HFFc6 (cell line): ENCODE measurements at places on chromosomes 4 and X. TPM values are rescaled to one million over a fixed set of nuclear protein-coding genes. Genes with fewer than 3 reads are reported as not detected.
A peak's percentile ranks its signal among the peaks of the same experiment; 100 is the strongest.

- H3K27me3 ChIP-seq = peaks cover 6% of the 10 kb centered on the region
- no peak overlapping the region for H3K4me3 ChIP-seq
- peaks cover 51% of the 10 kb centered on the region for H3K36me3 ChIP-seq
- peak overlapping the region; percentile 97 for H3K27ac ChIP-seq
- peaks cover 73% of the 10 kb centered on the region for H3K4me1 ChIP-seq
- no peak for DNase-seq
These were observed 43.5 kb downstream of the EVC start for GRCh38 chr4:5754529-5754881.

GRCh38 chr4:20592013-20592412 lies 108.2 kb upstream of the PACRGL start:
- peaks cover 16% of the 10 kb centered on the region for H3K4me1 ChIP-seq
- H3K27ac ChIP-seq = peak overlapping the region; percentile 36
- no peak overlapping the region for H3K4me3 ChIP-seq
- H3K27me3 ChIP-seq = no peaks in the 10 kb centered on the region; the same call in 1 of the 2 replicates
- no peak for DNase-seq
- H3K36me3 ChIP-seq = peaks cover 23% of the 10 kb centered on the region

GRCh38 chr4:97028785-97029184 lies 1114.5 kb downstream of the STPG2 start:
- H3K4me1 ChIP-seq = no peaks in the 10 kb centered on the region
- no peaks in the 10 kb centered on the region for H3K36me3 ChIP-seq
- H3K27me3 ChIP-seq = no peaks in the 10 kb centered on the region
- no peak for DNase-seq
- no peak overlapping the region for H3K4me3 ChIP-seq

- no peaks in the 10 kb centered on the region; the same call in 1 of the 2 replicates for H3K36me3 ChIP-seq
- no peak overlapping the region for H3K4me3 ChIP-seq
- H3K27me3 ChIP-seq = no peaks in the 10 kb centered on the region
- peaks cover 12% of the 10 kb centered on the region for H3K4me1 ChIP-seq
- H3K27ac ChIP-seq = no peak overlapping the region
- no peak for DNase-seq
These were observed 109.3 kb upstream of the TBC1D9 start for GRCh38 chr4:140865253-140866217.

GRCh38 chr4:24174602-24175001 lies 284.8 kb upstream of the PPARGC1A start:
- H3K4me1 ChIP-seq = no peaks in the 10 kb centered on the region
- no peaks in the 10 kb centered on the region; the same call in 1 of the 2 replicates for H3K27me3 ChIP-seq
- no peak overlapping the region for H3K27ac ChIP-seq
- DNase-seq = no peak
- no peaks in the 10 kb centered on the region; the same call in 1 of the 2 replicates for H3K36me3 ChIP-seq

- no peak overlapping the region for H3K27ac ChIP-seq
- no peak for DNase-seq
- H3K4me3 ChIP-seq = no peak overlapping the region
- peaks cover 3% of the 10 kb centered on the region for H3K27me3 ChIP-seq
- H3K36me3 ChIP-seq = no peaks in the 10 kb centered on the region
These were observed 8.0 kb upstream of the MORC4 start for GRCh38 chrX:107008034-107008433.

GRCh38 chrX:11781734-11782370 lies 23.8 kb downstream of the MSL3 start:
- H3K4me1 ChIP-seq = peaks cover 11% of the 10 kb centered on the region
- H3K27ac ChIP-seq = no peak overlapping the region
- no peak for DNase-seq
- H3K4me3 ChIP-seq = no peak overlapping the region
- H3K27me3 ChIP-seq = no peaks in the 10 kb centered on the region; the same call in 1 of the 2 replicates
- H3K36me3 ChIP-seq = no peaks in the 10 kb centered on the region

GRCh38 chr4:80077639-80078038 lies 4.6 kb upstream of the ANTXR2 start:
- no peak overlapping the region for H3K27ac ChIP-seq
- DNase-seq = peak; percentile 43
- no peak overlapping the region; the same call in 1 of the 2 replicates for H3K4me3 ChIP-seq
- no peaks in the 10 kb centered on the region; the same call in 1 of the 2 replicates for H3K27me3 ChIP-seq
- peaks cover 76% of the 10 kb centered on the region for H3K4me1 ChIP-seq
- peaks cover 7% of the 10 kb centered on the region for H3K36me3 ChIP-seq

DNA sequence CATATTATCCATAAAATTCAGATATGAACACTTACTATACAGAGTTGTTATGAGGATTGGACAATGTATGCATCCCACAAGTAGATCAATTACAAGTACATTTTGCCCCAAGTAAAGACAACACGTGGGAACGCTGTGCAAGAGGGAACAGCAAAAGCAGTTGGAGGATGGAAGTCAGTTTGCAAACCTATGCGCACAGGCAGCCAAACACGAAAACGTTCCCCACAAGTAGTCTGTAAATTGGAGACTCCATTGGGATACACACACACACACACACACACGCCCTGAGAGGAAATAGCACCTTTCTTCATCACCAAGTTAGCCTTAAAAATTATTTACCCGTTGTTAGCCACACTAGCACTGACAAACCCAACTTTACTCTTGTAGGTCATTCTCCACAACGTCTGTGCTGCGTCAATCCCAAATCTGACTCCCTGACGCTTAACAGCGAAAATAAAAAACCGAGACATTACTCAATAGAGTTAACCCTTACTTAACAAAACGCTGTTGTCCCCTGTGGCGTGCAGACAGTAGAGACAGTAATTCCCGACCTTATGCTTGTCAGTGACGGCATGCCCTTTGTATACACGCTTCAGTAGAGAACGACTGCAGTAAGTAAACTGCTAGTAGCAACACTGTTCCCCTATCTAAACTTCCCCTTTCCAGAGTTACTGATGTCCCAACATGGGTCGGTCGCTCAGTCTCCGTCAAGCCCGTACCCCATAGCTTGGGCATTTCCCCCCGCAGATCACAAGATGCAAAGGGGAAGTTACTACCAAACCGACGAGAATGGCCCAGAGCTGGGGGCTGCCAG lies 730 bp downstream of the MANBA start:
- DNase-seq = peak; percentile 50
- H3K27ac ChIP-seq = peak overlapping the region; percentile 92
- H3K36me3 ChIP-seq = peaks cover 11% of the 10 kb centered on the region; the same call in 1 of the 2 replicates
- H3K4me1 ChIP-seq = peaks cover 39% of the 10 kb centered on the region
- peak overlapping the region; percentile 92 for H3K4me3 ChIP-seq
- H3K27me3 ChIP-seq = no peaks in the 10 kb centered on the region

DNA sequence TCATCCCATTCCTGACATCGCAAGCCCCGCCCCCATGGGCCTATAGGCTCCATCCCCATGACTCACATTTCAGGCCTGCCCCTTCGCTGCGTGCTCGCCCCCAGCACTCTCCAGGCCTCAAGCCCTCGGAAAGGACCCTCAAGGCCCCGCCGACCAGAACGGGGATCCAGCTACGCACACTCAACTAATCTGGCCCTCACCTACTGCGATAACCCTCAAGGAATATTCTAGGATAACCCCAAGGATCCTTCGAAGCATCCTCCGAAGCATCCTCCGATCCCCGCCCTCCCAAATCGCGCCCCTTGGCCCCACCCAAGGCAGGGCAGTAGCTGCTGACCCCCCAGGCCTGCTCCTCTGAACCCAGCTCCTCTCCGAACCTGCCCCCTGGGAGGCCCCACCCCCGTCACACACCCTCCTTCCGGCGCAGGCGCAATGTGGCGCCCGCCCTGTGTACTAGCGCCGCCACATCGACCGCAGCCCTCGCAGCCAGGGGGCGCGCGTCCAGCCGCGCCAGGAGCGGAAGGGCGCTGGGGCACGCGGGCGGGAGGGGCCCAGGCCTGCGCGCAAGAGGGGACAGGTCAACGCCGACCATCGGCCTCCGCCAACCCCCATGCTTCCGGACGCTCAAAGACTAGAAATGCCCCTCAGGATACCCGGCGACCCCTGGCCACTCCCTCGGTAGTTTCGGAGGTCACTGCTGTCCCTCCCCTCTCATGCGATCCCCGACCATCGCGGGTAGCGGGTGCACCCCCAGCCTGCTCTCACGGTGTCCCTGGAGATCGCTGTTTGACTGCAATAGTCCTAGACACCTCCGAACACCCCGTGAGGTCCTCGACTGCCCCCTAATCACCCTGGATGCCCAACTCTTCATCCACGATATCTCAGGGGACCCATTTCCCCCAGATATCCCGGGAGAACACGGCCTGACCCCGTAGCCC lies 6.4 kb upstream of the MAGIX start:
- H3K36me3 ChIP-seq = no peaks in the 10 kb centered on the region
- peaks cover 18% of the 10 kb centered on the region for H3K4me1 ChIP-seq
- H3K4me3 ChIP-seq = peak overlapping the region; percentile 90
- DNase-seq = peak; percentile 82

- no peaks in the 10 kb centered on the region for H3K36me3 ChIP-seq
- no peak overlapping the region for H3K4me3 ChIP-seq
- no peaks in the 10 kb centered on the region for H3K4me1 ChIP-seq
- DNase-seq = no peak
- no peak overlapping the region for H3K27ac ChIP-seq
These were observed 112.8 kb downstream of the KDR start for GRCh38 chr4:55012363-55013230.

DNA sequence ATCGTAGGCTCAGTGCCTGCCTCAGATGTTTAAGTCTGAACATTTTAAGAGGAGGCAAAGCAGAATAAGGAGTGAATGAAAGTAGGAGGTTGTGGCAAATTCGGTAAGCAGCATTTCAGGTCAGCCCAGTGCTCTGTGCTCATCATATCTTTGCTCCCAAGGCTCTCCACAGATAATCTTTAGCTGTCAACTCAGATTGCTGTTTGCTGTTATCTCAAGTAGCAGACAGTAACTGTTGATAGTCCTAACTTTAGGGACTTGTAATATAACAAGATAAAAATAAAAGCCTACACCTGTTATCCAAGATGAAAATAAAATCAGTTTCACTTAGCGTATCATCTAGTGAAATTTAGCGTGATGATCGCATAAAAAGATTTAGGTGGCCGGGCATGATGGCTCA lies 18.6 kb upstream of the CLTRN start:
- H3K4me1 ChIP-seq = peaks cover 15% of the 10 kb centered on the region
- H3K27ac ChIP-seq = no peak overlapping the region
- H3K36me3 ChIP-seq = no peaks in the 10 kb centered on the region; the same call in 1 of the 2 replicates
- no peak for DNase-seq
- H3K4me3 ChIP-seq = no peak overlapping the region
- H3K27me3 ChIP-seq = no peaks in the 10 kb centered on the region; the same call in 1 of the 2 replicates

DNA sequence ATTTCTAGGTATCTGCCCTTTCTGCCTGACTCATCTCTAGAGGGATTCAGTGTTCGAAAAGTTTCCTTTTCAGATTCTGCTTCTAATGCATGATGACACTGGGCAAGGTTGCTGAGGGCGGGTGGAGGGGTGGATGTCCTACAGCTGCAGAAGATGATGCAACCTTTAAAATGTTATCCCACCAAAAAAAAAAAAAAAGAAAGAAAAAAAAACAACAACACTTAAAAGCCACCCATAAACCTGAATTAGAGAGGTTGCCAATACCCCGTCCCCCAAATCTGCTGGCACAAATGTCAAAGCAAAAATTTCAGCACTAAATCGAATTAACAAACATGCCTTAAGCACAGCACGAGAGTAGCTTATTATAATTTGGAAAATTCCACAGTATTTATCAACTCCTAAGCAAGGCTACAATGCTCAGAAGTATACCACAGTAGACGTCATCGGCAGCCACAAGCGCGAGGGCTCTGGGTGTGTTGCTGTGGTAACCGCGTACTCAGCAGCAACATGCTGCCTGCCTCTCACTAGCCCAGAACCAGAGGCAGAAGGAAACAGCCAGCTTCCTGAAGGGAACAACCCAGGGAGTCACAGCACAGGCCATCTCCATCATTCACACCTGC lies 167.5 kb upstream of the MAP3K15 start:
- DNase-seq = peak; percentile 89
- peak overlapping the region; percentile 99 for H3K27ac ChIP-seq
- H3K4me1 ChIP-seq = peaks cover 60% of the 10 kb centered on the region
- H3K36me3 ChIP-seq = peaks cover 10% of the 10 kb centered on the region

GRCh38 chr4:82599336-82599735 lies 37.5 kb upstream of the TMEM150C start:
- no peak overlapping the region for H3K27ac ChIP-seq
- H3K4me1 ChIP-seq = no peaks in the 10 kb centered on the region
- H3K4me3 ChIP-seq = no peak overlapping the region
- H3K36me3 ChIP-seq = no peaks in the 10 kb centered on the region
- H3K27me3 ChIP-seq = peaks cover 52% of the 10 kb centered on the region

DNA sequence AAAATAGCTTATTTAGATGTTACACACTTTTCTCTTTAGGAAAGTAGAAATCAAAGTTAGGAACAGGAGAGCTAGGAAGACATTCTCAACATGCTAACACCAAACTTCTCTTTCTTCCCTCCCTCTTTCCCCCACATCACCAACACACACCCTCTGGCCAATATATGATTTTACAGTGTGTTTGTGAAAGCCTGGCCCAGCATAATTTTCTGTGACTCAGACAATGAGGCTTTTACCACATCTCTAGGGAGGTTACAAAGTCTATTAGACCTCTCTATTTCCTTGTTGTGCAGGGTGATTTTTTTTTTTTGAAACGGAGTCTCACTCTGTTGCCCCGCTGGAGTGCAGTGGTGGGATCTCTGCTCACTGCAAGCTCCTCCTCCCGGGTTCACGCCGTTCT lies 189.9 kb downstream of the AASDH start:
- H3K4me3 ChIP-seq = no peak overlapping the region
- no peaks in the 10 kb centered on the region for H3K36me3 ChIP-seq
- no peak for DNase-seq
- no peak overlapping the region for H3K27ac ChIP-seq

DNA sequence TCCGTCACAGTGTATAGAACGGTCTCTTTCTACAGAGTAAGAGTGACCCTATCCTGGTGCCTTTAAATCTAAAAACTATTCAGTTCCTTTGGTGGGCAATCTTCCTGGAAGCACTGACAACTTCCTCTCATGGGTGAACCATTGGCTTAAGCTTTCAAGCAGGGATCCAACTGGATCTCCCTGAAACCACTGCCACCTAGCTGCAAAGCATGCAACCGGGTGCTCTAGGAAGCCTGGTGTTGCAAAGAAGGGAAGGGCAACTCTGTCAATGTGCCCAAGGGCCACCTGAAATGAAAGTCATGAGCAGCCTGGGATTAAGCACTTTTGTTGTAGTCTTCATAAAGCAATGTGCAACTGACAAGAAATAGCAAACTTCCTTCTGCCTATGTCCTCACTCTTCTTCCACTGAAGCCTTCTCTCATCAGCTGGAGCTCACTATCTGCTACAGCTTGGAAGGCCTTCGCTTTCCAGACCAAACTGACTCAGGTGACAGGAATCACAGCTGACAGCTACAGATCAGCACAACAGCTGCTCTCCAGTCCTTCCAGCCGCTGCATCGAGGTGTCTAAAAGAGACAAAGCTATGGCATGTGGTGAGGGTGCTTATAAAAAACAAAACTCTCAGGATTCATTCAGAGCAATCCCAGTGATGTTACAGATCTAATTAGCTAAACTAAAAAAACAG lies 46.1 kb downstream of the SETD7 start:
- H3K4me3 ChIP-seq = no peak overlapping the region
- peaks cover 2% of the 10 kb centered on the region; the same call in 1 of the 2 replicates for H3K27me3 ChIP-seq
- no peak overlapping the region for H3K27ac ChIP-seq
- DNase-seq = no peak

GRCh38 chrX:120690344-120690743 lies 60.5 kb upstream of the C1GALT1C1 start:
- no peak for DNase-seq
- H3K4me3 ChIP-seq = no peak overlapping the region
- no peaks in the 10 kb centered on the region for H3K36me3 ChIP-seq
- H3K27me3 ChIP-seq = no peaks in the 10 kb centered on the region

LAMP2 gene
- total RNA-seq = 103 to 119 TPM (median 105 TPM) in 3 replicates

DCAF12L1 gene
- not detected in 3 replicates for total RNA-seq

WDFY3 gene
- total RNA-seq = 46.4 to 52.9 TPM (median 52.6 TPM) in 3 replicates

GAB3 gene
- 0.05 to 0.30 TPM in 2 of 3 replicates, not detected in the other for total RNA-seq
